A172 (cell line): ENCODE measurements at places on chromosomes 6 and 20. TPM values are rescaled to one million over a fixed set of nuclear protein-coding genes. Genes with fewer than 3 reads are reported as not detected.

Gene SNAP25
- 0.12 TPM in 1 of 2 replicates, not detected in the other for total RNA-seq

GRCh38 chr20:16902662-16903061 is 154.5 kb downstream of the OTOR start:
- DNase-seq, result no peak

Gene CLDN20
- not detected in 2 replicates for total RNA-seq

Gene ECT2L
- not detected in 2 replicates for total RNA-seq

GRCh38 chr6:50925981-50926380 is 107.3 kb downstream of the TFAP2B start:
- no peak for DNase-seq

- no peak for DNase-seq
Observed at GRCh38 chr6:115592025-115592424, 468.7 kb downstream of the FRK start.

Gene PNPLA1
- total RNA-seq, result not detected in 2 replicates

GRCh38 chr20:47320990-47321805 is 35.3 kb downstream of the ZMYND8 start:
- DNase-seq, result no peak

DNA sequence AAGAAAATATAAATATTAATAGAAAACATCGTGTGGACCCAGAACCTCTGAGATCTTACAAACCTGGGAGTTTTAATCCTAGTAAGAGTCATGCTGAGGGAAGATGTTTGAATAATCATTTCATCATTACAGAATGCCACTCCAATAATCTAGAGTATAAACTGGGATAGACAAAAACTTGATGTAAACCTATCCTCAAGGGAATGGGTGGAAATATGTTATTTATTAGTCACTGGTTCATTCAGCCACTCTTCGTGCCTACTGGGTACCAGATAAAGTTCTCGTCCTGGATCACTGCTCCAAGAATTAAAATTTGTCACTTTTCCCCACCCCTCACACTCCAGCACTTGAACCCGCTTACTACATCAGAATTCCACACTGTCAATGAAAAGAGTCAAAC is 7.7 kb downstream of the HLA-B start:
- DNase-seq, result no peak

Gene LST1
- not detected in 2 replicates for total RNA-seq

Gene DEFB127
- not detected in 2 replicates for total RNA-seq

- no peak for DNase-seq
Observed at GRCh38 chr20:36314734-36315544, 8.8 kb downstream of the DLGAP4 start.

Gene ELOVL4
- 2.4 and 3.6 TPM in 2 replicates for total RNA-seq
